ENCODE measurements at places on chromosomes 7 and 10.

GRCh38 chr7:10300577-10300976 lies 673.1 kb upstream of the PHF14 start:
- no peak for DNase-seq

DNA sequence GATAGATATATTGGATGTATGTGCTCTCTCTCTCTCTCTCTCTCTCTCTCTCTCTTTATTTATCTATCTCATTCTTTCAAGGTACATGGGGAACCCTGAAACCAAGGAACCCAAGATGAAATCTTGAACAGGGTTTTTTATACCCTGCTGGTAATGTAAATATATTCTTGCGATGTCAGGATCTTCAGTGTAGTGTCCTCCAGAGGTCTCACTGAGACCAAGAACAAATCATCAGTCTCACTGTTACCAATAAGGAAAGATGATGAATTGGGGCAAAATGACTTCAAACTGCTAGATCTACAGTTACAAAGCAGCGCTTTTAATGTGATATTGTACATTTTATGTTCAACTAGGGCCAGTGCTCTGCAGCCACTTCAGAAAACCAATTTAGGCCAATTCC lies 423.5 kb downstream of the ANKRD7 start:
- no peak for DNase-seq

GRCh38 chr7:22174574-22174953 lies 182.4 kb downstream of the RAPGEF5 start:
- DNase-seq = no peak

DNA sequence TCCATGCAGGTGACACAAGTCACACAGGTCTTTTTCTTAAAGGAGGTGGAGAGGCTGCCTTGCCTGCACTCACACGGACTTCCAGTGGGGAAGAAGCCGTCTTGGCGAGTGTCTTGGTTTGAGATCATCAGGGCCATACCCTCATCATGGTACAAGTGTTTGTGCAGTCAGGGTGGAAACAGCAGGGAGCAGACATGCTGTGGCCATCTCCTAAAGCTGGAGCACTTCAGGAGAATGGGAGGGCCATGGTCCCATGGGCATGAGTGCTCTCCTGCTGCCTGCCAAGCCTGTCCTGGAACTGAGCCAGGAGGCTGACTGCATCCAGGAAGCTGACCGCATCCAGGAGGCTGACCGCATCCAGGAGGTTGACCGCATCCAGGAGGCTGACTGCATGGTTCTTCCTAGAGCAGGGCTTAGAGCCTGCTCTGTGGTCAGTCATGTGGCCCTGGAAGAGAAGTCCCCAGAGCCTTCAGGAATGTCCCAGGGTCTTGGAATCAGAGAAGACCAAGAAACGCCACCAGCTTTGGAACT lies 98.4 kb downstream of the ADARB2 start:
- no peak for DNase-seq

DNA sequence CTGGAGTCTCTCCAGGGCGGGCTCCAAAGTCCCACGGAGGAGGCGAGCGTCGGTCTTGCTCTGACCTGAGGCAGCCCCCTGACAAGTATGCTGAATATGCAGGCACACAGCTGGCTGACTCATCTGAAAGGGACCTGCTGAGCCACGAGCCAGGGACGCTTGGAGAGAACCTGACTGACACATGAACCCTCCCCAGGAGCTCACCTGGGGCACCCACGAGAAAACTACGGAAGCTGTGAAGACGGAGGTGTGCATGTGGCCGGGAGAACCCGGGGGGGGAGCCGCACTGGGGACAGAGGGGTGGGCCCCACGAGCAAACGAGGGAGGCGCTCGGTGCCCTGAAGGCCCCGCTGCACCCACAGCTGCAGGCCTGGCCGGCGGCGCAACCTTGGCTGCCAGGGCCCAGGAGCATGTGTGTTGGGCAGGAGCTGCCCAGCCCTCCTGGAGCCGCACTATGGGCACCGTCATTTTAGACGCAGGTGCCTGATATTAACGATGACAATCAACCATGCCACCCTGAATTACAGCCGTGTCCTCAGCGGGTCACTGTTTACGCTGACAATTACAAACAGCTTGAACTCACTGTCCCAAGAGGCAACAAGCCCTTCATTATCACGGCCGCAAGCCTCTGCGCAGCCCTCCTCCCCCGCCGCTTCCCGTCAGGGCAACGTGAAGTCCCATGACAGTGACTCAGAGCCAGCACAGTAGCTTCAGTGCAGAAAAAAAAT lies 64.7 kb downstream of the DIP2C start:
- peak; percentile 91 for DNase-seq

- no peak for DNase-seq
Observed at GRCh38 chr7:41439515-41439879, 263.4 kb downstream of the INHBA start.

- peak; percentile 11 for DNase-seq
Observed at GRCh38 chr10:50410066-50410811, 158.9 kb upstream of the ASAH2 start.

- DNase-seq = peak; percentile 35
Observed at GRCh38 chr10:79981450-79982361, 32.8 kb upstream of the SFTPD start.

DNA sequence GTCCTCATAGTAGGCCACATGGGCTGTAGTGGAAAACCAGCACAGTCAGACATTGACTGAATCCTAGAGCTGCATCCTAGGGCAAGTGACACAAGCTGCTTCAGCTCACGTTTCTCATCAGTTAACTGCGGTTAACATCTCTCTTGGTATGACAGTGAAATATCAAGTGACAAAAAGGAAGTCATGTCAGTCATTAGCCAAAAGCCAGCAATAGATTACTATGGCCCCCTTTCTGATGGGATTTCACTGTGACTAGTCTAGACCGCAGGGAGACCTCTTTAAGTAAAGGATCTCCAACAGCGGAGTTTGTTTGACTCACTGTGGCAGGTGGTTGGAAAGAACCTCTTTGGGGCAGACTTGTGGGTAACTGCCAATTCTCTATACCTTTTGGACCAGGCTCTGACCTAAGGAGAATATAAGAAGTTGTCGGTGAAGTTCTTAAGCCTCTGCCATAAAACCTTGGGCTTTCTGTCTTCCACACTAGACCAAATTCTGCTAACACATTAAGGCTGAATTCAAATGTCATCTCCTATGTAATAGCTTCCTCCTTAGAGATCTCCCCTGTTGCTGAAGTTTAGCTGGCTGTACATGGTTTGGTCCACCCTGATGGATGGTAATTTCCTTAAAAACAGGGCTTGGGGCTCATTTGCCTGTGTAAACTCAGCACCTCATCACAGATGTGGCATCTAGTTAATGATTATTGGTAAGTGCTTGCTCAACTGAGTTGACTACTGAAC lies 115.3 kb downstream of the SGMS1 start:
- no peak for DNase-seq

- no peak for DNase-seq
Observed at GRCh38 chr10:46248651-46249146, 38.1 kb upstream of the ANTXRL start.

DNA sequence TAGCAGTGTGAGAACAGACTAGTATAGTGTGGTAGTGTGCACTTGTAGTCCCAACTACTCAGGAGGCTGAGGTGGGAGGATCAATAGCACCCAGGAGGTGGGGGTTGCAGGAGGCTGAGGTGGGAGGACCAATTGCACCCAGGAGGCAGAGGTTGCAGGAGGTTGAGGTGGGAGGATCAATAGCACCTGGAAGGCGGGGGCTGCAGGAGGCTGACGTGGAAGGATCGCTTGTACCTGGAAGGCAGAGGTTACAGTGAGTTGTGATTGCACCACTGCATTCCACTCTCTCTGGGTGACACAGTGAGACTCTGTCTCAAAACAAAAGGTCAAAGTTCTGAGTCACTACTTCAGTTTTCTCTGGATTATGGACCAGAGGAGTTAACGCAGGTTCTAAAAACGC lies 22.6 kb upstream of the DIP2C start:
- no peak for DNase-seq

- no peak for DNase-seq
Observed at GRCh38 chr7:37353949-37354655, 94.6 kb downstream of the ELMO1 start.

- no peak for DNase-seq
Observed at GRCh38 chr10:74486659-74487058, 335.6 kb downstream of the ADK start.

GRCh38 chr10:45463244-45464116 lies 89.5 kb downstream of the ALOX5 start:
- DNase-seq = no peak

All from myocyte (in vitro differentiated cells).